ENCODE measurements at places on chromosomes 11 and 22.

GRCh38 chr22:27501191-27501936 is 300.2 kb downstream of the MN1 start:
- DNase-seq: no peak

DNA sequence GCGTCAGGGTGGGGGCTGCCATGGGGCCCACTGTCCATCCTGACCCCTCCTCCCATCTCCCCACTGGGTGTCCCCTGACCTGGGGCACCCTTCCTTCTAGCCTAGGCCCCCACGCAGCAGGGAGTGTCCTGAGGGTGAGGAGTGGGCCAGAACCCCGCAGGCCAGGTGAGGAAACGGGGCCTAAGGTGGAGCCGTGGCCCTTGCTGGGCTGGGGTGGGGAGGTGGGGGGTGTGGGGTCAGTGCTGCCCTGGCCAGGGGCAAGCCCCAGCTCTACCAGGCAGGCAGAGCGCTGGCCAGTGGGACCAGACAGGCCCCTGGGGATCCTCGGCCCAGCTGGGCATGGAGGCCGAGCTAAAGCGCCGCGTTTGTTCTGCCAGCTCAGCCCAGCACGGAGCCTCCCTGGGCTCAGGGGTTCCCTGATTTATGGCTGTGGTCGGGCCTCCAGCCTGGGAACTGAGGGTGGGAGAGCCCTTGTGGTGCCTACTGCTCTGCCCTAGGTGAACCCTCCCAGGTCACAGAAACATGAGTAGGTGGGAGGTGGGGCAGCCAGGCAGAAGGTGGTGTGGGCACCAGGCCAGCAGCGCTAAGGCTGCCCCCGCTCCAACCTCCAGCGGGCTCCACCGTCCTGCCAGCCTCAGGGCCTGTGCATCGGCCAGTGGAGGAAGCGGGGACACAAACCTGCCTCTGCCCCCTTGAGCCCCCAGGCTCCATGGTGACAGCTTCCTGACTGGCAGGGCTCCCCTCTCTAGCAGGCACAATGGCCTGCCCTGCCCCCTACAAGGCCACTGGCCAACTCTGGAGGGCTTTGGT is 22.4 kb downstream of the TRMU start:
- peak; percentile 48 for DNase-seq

DNA sequence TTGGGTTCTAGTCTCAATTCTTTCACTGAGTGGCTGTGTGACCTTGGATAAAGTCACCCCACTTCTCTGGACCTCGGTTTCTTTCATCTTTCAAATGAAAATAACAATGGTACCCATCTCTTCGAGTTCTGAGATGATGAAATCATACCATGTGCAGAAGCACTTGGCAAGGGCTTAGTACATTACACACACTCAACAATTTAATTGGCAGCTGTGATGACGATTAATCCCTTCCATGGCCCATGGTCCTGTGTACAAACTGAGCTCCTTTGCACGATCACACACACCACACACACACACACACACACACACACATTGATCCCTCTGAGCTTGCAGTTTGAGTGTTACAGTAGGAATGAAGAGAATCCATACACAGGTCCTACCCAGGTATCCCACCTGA is 103.4 kb upstream of the ASPHD2 start:
- DNase-seq: no peak

- no peak for DNase-seq
Measured at GRCh38 chr11:33402066-33402465, 144.9 kb downstream of the HIPK3 start.

- DNase-seq: no peak
Measured at GRCh38 chr22:46572911-46573780, 35.7 kb upstream of the CELSR1 start.

GRCh38 chr22:24055283-24055682 is 44.2 kb downstream of the CABIN1 start:
- DNase-seq: no peak

- peak; percentile 71 for DNase-seq
Measured at GRCh38 chr22:20205964-20206708, 55.3 kb upstream of the CCDC188 start.

DNA sequence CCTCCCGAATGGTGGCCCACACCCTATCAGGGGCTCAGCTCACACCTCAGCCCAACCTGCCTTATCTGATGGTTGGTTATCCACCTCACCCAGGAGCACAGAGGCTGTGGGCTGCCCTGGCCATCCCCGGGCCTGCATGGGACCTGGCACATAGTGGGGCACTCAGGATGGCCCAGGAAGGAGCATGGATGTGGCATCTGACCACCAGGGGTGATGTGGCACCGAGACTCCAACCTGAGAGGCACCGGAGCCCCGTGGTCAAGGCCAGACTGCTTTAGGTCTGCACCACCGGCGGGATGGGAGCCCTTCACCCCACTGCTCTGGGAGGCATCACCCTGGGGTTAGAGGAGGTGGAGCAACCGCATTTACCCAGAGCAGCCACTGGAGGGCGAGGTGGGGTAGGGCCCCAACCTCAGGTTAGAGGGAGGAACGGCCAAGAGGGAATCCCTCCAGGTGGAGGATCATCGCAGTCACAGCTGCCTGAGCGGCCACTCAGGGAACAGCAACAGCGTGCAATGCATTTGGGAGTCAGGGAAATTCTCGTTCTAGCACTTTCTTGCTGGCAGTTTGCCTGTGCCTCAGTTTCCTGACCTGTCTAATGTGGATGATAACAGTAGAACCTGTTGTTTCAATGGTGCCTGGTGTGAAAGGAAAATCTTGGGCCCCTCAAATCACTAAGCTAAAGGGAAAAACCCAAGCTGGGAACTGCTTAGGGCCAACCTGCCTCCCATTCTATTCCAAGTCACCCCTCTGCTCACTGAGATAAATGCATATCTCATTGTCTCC is 52.9 kb upstream of the CARS1 start:
- DNase-seq: no peak

GRCh38 chr11:102882389-102883024 is 7.7 kb upstream of the MMP12 start:
- DNase-seq: no peak

DNA sequence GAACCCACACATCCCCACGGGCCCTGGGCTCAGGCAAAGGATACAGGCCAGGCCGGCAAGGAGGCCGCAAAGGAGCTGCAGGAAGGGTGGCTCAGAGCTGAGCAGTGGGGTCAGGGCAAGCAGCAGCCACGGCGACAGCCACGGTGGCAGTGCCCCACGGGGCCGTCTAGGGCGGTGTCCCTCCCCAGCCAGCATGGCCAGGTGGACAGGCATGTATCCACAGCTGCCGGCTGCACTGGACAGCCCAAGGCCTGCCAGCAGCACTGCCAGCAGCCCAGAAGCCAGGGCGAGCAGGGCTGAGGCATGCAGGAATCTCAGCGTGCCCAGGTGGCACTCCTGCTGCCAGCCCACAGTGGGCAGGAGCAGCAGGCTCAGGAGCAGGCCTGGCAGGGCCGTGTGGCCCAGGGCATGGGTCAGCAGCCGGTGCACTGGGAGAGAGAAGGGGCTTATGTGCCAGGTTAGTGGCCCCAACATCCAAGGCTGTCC is 3.9 kb downstream of the RHBDD3 start:
- no peak for DNase-seq

DNA sequence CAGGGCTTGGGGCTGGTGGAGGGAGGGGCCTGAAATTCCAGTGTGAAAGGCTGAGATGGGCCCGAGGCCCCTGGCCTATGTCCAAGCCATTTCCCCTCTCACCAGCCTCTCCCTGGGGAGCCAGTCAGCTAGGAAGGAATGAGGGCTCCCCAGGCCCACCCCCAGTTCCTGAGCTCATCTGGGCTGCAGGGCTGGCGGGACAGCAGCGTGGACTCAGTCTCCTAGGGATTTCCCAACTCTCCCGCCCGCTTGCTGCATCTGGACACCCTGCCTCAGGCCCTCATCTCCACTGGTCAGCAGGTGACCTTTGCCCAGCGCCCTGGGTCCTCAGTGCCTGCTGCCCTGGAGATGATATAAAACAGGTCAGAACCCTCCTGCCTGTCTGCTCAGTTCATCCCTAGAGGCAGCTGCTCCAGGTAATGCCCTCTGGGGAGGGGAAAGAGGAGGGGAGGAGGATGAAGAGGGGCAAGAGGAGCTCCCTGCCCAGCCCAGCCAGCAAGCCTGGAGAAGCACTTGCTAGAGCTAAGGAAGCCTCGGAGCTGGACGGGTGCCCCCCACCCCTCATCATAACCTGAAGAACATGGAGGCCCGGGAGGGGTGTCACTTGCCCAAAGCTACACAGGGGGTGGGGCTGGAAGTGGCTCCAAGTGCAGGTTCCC is at the start of gene APOC3:
Gene APOC3, plus strand, starts transcription at position 383 of the 659 bp plus-strand sequence. CDS start 676 bp downstream, outside the sequence.
- no peak for DNase-seq

GRCh38 chr11:24198481-24198880 is 298.4 kb upstream of the LUZP2 start:
- no peak for DNase-seq

DNA sequence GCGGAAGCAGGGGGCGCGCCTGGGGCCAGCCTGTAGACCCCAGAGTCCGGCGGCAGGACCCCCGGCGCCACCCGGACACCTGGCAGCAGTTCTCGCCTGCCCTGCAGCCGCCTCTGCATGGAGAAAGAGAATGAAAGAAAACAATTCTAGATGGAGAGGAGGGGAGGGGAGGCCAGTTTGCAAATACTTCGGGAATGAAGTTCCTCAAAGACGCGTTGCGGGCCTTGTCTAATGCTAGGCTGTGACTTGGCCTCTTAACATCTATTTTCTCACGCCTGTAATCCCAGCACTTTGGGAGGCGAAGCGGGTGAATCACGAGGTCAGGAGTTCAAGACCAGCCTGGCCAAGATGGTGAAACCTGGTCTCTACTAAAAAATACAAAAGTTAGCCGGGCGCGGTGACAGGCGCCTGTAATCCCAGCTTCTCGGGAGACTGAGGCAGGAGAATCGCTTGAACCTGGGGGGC is 2.1 kb upstream of the BARX2 start:
- DNase-seq: peak; percentile 22

DNA sequence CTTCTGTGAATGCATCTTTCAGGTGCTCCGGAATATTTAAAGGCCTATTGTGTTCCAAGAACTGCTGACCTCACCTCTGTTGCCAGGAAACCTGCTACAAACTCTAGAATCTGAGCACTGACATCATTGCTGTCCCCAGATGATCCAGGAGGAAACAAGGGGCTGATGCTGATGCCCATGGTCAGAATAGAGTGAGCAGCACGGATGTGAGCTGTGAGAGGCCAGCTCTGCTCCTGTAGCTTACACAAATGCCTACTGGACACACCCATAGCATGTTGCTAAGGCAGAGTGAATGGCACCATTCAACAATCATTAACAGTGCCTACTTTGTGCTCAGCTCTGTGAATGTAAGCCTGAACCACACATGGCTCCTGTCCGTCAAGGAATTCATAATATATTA is 276.7 kb upstream of the API5 start:
- DNase-seq: no peak

GRCh38 chr11:123481640-123482039 is 51.6 kb downstream of the GRAMD1B start:
- DNase-seq: no peak

DNA sequence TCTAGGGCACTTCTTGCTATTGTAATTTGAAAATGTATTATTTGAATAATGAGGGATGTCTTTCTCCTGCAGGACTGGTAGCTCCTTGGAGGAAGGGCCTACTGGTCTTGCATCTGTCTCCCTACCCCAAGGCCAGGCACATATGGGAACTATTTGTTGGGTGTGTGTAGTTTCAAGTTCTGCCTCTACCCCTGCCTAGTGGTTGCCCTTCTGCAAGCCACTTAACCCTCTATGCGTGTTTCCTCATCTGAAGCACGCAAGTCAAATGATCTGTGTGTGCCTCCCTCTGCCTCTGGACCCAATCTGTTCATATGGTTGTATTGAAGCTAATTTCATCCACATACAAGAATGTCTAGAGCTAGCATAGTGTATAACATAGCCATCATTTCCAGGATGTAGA is 67.0 kb downstream of the WNT11 start:
- no peak for DNase-seq

- DNase-seq: no peak
Measured at GRCh38 chr11:116461789-116462188, 311.0 kb downstream of the BUD13 start.

DNA sequence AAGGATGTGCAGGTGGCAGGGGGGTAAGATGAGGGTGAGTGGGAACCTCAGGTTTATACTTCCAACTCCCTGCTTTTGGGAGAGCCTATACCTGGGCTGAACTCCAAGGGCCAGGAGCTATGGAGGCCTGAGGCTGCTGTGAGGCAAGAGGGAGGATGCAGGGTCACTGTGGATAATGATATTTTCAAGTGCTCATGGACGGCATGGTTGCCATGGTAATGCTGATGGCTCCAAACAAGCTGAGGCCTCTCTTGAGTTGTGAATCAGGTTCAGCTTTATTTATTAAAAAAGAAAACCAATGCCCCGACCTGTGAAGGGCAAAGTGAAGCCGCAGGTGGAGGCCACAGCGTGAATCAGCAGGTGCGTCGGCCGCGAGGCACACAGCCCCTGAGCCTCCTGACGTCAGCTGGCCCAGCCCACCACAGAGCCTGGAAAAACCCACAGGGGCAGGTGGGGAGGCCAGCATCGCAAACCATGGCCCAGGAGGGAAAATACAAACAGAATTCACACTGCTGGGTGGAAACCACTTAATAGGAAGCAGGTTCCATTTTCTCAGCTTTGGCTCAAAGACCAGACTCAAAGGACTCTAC is 17.4 kb upstream of the CREB3L1 start:
- no peak for DNase-seq

GRCh38 chr11:40029391-40029790 is 1430.1 kb downstream of the LRRC4C start:
- peak; percentile 66 for DNase-seq

GRCh38 chr11:27716216-27716615 is 16.0 kb upstream of the BDNF start:
- no peak for DNase-seq

- no peak for DNase-seq
Measured at GRCh38 chr22:44473166-44473565, 24.9 kb downstream of the RTL6 start.

DNA sequence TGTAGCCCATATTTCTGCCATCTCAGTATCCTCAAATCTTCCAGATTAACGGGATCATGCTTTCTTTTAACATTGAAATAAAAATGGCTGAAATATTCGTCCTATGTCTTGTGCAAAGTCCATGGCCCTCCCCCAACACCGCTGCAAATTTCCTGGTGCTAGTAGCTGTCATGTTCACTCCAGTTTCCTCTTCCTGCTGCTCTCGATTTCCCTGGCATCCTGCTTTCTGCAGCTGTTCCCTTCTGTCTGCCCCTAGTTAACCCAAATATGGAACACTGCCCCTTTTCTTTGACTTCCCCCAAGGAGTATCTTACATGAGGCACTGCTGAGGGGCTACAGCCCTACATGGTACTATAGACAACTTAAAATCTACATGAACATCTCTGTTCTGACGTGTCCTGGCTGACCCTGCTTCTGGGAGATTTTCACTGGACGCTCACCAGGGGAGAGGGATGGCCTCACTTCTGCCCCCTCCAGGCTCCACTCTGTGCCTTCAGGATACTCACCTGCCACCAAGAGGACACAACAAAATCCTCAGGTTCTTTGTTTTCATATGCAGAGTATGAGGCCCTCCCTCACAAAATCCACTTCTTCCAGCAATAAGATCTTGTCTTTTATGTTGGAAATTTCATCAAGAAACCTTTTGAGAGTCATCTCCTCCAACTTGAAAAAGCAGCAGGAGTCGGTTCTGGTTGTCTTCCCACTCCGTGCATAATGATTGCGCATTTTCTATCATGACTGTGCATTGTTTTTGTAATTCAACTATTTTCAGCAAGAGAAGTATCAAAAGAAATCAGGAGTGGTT is 29.5 kb upstream of the SCUBE2 start:
- DNase-seq: no peak

- DNase-seq: no peak
Measured at GRCh38 chr11:64869571-64870175, 8.7 kb downstream of the EHD1 start.

Data from right kidney (tissue), 9 donors.